ENCODE measurements at places on chromosomes 16 and 17. TPM values are rescaled to one million over a fixed set of nuclear protein-coding genes. Genes with fewer than 3 reads are reported as not detected.

GRCh38 chr16:23869052-23869451 is 33.3 kb downstream of the PRKCB start:
- peaks cover 73% of the 10 kb centered on the region for H3K4me1 ChIP-seq
- H3K27ac ChIP-seq = peak overlapping the region; percentile 87
- DNase-seq = peak; percentile 69
- no peaks in the 10 kb centered on the region for H3K27me3 ChIP-seq
- peaks cover 36% of the 10 kb centered on the region for H3K36me3 ChIP-seq

- no peak for DNase-seq
- H3K4me3 ChIP-seq = no peak overlapping the region
- peaks cover 42% of the 10 kb centered on the region for H3K36me3 ChIP-seq
- H3K27ac ChIP-seq = no peak overlapping the region
Measured at GRCh38 chr16:84739349-84740124, 39.7 kb downstream of the USP10 start.

GRCh38 chr17:2034157-2034556 is 4.2 kb downstream of the DPH1 start:
- H3K36me3 ChIP-seq = peaks cover 11% of the 10 kb centered on the region
- H3K27me3 ChIP-seq = no peaks in the 10 kb centered on the region
- no peak overlapping the region for H3K27ac ChIP-seq
- DNase-seq = no peak
- peaks cover 20% of the 10 kb centered on the region for H3K4me1 ChIP-seq
- no peak overlapping the region for H3K4me3 ChIP-seq

GRCh38 chr16:66515596-66516508 is 34.1 kb downstream of the TK2 start:
- peak overlapping the region; percentile 78 for H3K4me3 ChIP-seq
- H3K27me3 ChIP-seq = no peaks in the 10 kb centered on the region
- H3K27ac ChIP-seq = peak overlapping the region; percentile 97
- H3K36me3 ChIP-seq = no peaks in the 10 kb centered on the region
- DNase-seq = peak; percentile 67

DNA sequence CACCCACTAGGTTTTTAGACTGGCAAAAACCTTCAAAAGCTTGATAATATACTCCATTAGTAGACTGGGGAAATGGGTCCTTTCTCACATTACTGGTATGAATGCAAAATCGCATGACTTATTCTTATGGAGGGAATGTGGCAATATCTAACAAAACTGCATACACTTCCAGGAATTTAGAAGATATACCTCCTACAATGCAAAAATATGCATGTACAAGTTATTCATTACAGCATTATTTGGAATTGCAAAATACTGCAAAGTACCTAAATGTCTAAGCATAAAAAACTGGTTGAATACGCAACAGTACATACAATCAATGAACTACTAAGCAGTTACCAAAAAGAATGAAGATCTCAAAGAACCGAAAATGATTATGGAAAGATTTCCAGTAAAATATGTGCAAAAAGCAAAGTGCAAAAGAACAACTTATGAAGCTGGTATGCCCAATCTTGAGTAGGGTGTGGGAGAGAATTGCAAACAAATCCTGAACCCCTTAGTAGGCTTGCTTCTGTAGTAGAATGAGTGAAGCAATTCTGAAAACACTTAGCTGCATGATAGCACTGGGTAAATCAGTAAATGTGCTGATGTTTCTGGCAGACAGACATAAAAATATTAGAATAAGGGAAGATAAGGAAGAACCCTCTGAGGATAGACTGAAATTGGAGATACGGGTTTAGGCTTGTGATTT is 180.1 kb downstream of the PARN start:
- no peaks in the 10 kb centered on the region for H3K4me1 ChIP-seq
- no peak for DNase-seq
- no peaks in the 10 kb centered on the region for H3K36me3 ChIP-seq
- H3K27me3 ChIP-seq = no peaks in the 10 kb centered on the region
- H3K27ac ChIP-seq = no peak overlapping the region

GRCh38 chr17:550041-550398 is 164.6 kb downstream of the VPS53 start:
- no peak overlapping the region for H3K27ac ChIP-seq
- no peak for DNase-seq
- H3K4me1 ChIP-seq = peaks cover 5% of the 10 kb centered on the region
- peaks cover 25% of the 10 kb centered on the region for H3K36me3 ChIP-seq
- no peak overlapping the region for H3K4me3 ChIP-seq

- H3K27me3 ChIP-seq = no peaks in the 10 kb centered on the region
- peaks cover 67% of the 10 kb centered on the region for H3K4me1 ChIP-seq
- peaks cover 23% of the 10 kb centered on the region for H3K36me3 ChIP-seq
- H3K4me3 ChIP-seq = peak overlapping the region; percentile 64
Measured at GRCh38 chr17:75249564-75249963, 11.8 kb downstream of the GGA3 start.

DNA sequence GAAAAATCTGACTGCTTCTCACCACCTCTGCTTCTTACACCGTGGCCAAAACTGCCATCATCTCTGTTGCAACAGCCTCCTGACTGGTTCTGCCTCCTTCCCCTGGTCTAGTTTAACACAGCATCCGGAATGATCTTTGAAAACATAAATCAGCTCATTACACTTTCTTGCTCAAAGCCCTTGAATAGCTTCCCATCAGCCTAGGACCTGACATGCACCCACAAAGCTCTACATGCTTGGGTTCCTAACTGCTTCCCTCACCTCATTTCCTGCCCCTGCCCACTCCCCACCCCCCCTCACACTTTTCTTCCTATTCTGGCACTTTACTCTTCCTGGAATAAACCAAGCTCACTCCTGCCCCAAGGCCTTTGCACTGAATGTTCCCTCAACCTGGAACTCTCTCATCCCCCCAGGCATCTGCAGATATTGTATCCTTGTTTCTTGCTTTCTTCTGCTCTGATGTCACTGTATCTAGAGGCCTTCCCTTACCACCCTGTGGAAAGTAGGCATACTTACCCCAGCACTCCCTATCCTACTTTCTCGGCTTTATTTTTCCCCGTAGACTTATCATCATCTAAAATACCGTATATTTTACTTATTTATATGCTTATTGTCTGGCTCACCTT is 112.4 kb downstream of the FTO start:
- H3K4me1 ChIP-seq = peaks cover 15% of the 10 kb centered on the region
- no peak for DNase-seq
- H3K27me3 ChIP-seq = no peaks in the 10 kb centered on the region
- peaks cover 25% of the 10 kb centered on the region for H3K36me3 ChIP-seq
- no peak overlapping the region for H3K27ac ChIP-seq
- no peak overlapping the region for H3K4me3 ChIP-seq

DNA sequence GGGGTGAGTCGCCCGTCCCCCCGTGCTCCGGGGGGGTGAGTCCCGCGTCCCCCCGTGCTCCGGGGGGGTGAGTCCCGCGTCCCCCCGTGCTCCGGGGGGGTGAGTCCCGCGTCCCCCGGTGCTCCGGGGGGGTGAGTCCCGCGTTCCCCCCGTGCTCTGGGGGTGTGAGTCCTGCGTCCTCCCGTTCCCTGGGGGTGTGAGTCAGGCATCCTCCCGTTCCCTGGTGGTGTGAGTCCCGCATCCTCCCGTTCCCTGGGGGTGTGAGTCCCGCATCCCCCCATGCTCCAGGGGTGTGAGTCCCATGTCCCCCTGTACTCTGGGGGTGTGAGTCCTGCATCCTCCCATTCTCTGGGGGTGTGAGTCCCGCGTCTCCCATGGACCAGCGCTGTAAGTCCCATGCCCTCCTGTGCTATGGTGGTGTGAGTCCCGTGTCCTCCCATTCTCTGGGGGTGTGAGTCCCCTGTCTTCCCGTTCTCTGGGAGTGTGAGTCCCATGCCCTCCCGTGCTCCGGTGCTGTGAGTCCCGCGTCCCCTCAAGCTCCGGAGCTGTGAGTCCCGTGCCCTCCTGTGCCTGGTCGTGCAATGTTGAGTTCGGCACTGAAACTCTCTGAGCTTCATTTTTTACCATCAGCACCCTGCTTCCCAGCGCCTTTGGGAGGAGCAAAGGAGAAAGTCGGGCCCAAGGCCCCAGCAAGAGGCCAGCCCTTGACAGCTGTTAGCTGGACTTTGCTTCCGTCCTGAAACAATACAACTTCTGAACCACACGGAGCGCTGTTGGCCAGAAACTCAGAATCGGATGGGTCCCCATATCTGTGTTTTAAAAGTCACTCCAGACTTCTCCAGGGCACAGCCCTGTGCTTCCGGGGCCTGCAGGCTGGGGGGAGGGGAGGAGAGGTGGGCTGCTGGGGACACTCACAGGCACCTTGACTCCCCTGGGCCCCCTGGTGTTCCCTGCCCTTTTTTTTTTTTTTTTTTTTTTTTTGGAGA is 11.5 kb upstream of the ZC3H18 start:
- H3K4me1 ChIP-seq = peaks cover 2% of the 10 kb centered on the region
- H3K27ac ChIP-seq = no peak overlapping the region
- peaks cover 2% of the 10 kb centered on the region for H3K27me3 ChIP-seq
- DNase-seq = peak; percentile 42

DNA sequence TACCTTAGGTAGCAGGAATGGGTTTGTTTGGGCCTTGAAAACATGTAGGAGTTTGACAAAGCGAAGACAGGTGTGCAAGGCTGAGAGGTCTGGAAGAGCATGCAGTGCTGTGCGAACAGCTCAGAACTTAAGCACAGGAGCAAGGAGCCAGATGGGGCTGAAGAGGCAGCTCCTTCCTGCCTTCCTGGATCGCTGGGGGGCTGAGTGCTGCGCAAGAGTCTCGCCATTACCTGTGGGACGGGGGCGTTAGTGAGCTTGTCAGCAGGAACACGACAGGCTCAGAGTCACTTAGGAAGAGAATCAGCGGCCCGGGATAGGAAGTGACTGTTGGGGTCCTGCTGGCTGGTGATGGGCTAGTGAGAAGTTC is 464 bp upstream of the MRM1 start:
- peak overlapping the region; percentile 91 for H3K4me3 ChIP-seq
- H3K4me1 ChIP-seq = peaks cover 34% of the 10 kb centered on the region
- H3K36me3 ChIP-seq = peaks cover 26% of the 10 kb centered on the region
- H3K27ac ChIP-seq = peak overlapping the region; percentile 87
- H3K27me3 ChIP-seq = no peaks in the 10 kb centered on the region
- peak; percentile 54 for DNase-seq

GRCh38 chr16:87416826-87417527 is 24.8 kb downstream of the MAP1LC3B start:
- no peaks in the 10 kb centered on the region for H3K4me1 ChIP-seq
- no peak overlapping the region for H3K27ac ChIP-seq
- peak; percentile 71 for DNase-seq
- no peaks in the 10 kb centered on the region for H3K27me3 ChIP-seq

DNA sequence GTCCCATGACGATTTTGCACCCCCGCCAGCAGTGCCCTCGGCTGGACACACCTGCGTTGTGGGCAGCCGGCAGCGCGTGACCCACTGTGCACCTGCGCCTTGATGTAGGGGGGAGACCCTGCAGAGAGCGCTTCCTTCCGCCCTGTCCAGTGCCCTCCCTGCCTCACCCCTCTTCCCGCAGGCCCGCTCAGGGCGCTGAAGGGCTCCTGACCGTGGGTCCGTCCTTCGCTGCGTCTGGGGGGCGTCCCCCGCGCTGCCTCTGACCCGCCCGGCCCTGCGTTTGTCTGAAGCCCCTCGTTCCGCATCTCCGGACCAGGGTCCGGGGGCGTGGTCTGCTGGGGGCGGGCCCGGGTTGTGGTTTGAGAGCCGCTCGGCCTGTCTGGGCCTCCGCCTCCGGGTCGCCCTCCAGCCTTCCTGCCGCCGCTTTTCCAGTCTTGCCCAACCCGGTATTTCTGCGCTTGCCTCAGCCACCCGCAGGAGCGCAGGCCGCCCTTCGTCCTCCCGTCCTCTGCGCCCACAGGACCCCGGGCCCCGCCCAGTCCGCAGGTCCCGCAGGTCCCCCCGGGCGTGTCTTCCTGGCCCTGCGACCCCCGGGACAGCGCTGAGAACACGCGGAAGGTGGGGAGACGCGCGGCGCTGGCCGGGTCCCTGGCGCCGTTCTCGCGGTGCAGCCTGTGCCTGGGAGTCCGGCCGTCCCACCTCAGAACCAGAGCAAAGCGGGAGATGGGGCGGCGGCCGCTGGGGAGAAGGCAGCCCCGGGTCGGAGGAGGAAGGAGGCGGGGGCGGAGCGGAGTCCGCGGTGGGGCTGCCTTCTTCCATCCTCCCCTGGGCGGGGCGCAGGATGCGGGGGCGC is 4.0 kb upstream of the IL17C start:
- H3K36me3 ChIP-seq = peaks cover 5% of the 10 kb centered on the region
- H3K4me1 ChIP-seq = peaks cover 39% of the 10 kb centered on the region
- peak overlapping the region; percentile 42 for H3K27ac ChIP-seq
- H3K27me3 ChIP-seq = peaks cover 10% of the 10 kb centered on the region
- peak; percentile 81 for DNase-seq
- H3K4me3 ChIP-seq = peak overlapping the region; percentile 66

GRCh38 chr17:50129728-50130558 is at the start of gene SAMD14:
Gene SAMD14, minus strand, starts transcription at chr17:50130160. Its CDS starts 5,201 bp downstream, at chr17:50124959.
- peaks cover 23% of the 10 kb centered on the region for H3K27me3 ChIP-seq
- peak within 1 kb of the TSS; percentile 58 for H3K4me3 ChIP-seq

DNA sequence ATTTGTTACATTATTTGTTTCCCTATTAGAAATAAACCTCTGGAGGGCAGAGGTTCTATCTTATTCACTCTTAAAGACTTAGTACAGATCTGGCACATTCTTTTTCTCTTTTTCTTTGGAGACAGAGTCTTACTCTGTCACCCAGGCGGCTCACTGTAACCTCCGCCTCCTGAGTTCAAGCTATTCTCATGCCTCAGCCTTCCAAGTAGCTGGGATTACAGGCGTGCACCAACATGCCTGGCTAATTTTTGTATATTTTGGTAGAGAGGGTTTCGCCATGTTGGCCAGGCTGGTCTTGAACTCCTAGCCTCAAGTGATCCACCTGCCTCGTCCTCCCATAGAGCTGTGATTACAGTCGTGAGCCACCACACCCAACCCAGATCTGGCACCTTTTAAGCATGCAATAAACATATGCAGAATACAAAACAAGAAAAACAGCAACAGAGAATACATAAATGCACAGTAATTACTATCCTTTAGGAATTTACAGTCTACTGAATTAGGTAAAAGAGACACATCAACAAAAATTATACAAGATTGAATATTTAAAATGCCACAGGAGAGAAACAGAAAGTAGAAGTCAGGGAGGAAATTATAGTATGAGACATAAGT is 52.1 kb downstream of the GPATCH8 start:
- DNase-seq = no peak
- H3K4me3 ChIP-seq = no peak overlapping the region
- no peak overlapping the region for H3K27ac ChIP-seq
- peaks cover 16% of the 10 kb centered on the region for H3K4me1 ChIP-seq

DNA sequence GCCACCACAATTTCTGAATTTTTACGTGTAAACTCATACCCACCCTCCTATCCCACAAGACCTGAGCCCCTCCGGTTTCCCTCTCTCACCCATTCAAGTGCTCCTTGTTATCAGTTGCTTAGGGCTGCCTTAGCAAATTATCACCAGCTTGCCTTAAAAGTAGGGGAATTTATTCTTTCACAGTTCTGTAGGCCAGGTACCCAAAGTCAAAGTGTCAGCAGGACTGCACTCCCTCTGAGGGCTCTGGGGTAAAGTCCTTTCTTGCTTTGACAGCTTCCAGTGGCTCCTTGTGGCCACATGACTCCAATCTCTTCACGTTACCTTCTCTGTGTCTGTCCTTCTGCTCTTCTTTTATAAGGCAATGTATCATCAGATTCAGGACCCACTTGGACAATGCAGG is 7.9 kb upstream of the TMEM220 start:
- H3K36me3 ChIP-seq = no peaks in the 10 kb centered on the region
- H3K27me3 ChIP-seq = no peaks in the 10 kb centered on the region
- H3K4me3 ChIP-seq = no peak overlapping the region
- no peak overlapping the region for H3K27ac ChIP-seq
- DNase-seq = no peak

GRCh38 chr17:51486091-51486490 is 225.7 kb downstream of the UTP18 start:
- H3K27me3 ChIP-seq = peaks cover 5% of the 10 kb centered on the region
- H3K4me1 ChIP-seq = no peaks in the 10 kb centered on the region
- H3K36me3 ChIP-seq = no peaks in the 10 kb centered on the region
- H3K4me3 ChIP-seq = no peak overlapping the region

Gene SLC13A2
- not detected for total RNA-seq

Gene STX1B
- total RNA-seq = 1.1 TPM

Gene CDRT15L2
- not detected for total RNA-seq
